Stimulated activated naive CD4-positive, alpha-beta T cell (primary cell): ENCODE measurements at places on chromosomes 3 and 15.

- no peak for DNase-seq
These were observed 58.7 kb downstream of the MORC1 start for GRCh38 chr3:109059264-109059663.

- no peak for DNase-seq
These were observed 46.7 kb downstream of the ANXA2 start for GRCh38 chr15:60351066-60351465.

- DNase-seq: no peak
These were observed 7.5 kb downstream of the TMEM40 start for GRCh38 chr3:12751571-12751970.

- no peak for DNase-seq
These were observed 47.1 kb downstream of the SCAP start for GRCh38 chr3:47428662-47429061.

- no peak for DNase-seq
These were observed 251.0 kb upstream of the RARB start for GRCh38 chr3:25177041-25177440.

DNA sequence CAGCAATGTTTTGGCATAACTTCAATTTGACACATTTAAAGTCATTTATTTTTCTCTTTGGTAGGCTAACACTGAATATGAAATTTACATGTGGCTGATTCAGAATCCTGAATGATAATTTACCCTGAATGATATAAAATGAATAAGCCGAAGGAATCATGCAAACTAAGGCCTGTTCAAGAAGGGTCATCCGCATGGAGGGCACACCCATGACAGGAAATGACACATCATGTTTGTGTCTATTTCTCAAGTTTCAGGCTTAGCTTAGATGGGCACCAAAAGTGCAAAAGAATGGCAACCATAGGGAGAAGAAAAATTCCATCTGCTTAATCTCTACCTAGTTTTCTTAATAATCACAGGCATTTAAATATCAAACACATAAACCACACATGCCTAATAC, 141.5 kb downstream of the DUT start:
- no peak for DNase-seq

DNA sequence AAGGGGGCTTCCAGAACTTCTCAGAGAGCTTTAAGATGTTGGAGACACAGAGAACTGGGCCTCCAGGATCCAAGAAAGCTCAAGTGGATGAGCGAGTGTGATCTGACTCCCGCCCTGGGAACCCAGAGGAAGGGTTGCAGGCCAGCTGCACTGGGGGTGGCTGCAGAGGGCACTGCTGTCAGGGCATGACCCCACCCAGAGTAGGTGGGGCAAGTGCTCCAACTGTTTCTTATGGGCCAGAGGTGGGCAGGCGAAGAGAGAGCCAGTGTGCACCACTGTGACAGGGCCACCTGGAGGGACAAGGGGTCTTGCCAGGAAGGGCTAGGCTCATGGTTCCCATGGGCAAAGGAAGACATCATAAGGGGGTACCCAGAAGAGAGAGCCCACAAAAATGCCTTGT, 48.8 kb downstream of the EXOG start:
- DNase-seq: no peak

DNA sequence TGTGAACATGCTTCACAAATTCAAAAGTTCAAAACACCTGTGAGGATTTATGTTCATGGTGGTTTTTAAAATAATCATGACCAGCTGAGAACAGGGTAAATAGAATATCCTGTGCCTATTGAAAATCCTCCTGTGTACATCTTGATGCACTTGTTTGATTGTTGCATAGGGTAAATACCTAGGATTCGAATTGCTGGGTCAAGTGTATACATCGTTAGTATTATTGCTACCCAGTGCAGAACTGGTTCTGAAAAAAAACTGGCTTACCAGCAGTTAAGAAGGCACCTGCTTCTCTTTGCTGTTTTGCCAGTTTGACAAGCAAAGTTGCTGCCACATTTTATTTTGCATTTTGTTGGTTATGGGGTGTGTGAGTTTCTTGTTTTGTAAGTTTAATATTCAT, 272.6 kb downstream of the CLSTN2 start:
- DNase-seq: no peak

- DNase-seq: no peak
These were observed 547.5 kb downstream of the ZIC1 start for GRCh38 chr3:147956615-147957014.

DNA sequence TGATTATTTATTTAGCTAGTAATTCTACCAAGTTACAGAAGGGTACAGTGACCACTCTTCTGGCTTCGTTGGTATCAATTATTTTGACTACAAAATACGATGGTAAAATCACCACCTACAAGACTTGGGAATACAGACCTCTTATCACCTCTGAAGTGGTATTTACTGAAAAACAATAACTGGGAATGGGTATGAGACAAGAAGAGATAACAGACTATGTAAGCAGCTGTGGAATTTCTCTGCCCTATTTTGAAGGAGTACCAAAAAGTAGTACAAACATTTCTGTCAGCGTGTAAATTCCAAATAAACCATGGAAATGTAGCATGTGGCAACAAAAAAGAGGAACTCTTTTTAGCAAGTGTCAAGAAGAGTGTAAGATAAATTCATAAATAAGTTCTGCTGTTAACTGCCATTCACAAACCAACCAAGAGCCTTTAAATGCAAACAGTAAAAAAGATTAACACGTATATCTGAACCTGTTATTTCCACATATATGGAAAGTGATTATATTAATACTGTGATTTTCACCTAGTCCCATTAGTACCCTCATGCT, 77.0 kb upstream of the SLC12A8 start:
- DNase-seq: no peak

- DNase-seq: no peak
These were observed 49.3 kb downstream of the TMEM212 start for GRCh38 chr3:171892457-171892856.

- DNase-seq: no peak
These were observed 85.8 kb downstream of the HMG20A start for GRCh38 chr15:77506311-77507142.

DNA sequence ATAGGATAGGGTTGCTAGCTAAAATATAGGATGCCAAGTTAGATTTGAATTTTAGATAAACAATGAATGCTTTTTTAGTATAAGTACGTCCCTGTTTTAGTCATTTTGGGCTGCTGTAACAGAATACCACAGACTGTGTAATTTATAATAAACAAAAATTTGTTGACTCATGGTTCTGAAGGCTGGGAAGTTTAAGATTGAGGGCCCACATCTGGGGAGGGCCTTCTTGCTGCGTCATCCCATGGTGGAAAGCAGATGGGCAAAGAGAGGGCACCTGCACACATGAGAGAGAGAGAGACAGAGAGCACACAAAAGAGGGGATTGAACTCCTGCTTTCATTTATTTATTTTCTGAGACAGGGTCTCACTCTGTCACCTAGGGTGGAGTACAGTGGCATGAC, 246.5 kb downstream of the EPHB1 start:
- DNase-seq: no peak

DNA sequence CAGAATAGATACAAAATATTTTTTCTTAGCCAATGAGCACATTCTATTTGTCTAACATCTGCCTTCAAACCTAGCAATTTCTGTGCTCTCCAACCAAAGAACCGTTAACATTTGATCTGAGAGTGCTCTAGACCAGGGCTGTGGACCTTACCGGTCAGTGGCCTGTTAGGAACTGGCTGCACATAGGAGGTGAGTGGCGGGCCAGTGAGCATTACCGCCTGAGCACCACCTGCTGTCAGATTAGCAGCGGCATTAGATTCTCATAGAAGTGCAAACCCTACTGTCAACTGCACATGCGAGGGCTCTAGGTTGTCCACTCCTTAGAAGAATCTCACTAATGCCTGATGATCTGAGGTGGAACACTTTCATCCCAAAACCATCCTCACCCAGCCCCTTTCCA, 131.7 kb downstream of the CADM2 start:
- DNase-seq: no peak

DNA sequence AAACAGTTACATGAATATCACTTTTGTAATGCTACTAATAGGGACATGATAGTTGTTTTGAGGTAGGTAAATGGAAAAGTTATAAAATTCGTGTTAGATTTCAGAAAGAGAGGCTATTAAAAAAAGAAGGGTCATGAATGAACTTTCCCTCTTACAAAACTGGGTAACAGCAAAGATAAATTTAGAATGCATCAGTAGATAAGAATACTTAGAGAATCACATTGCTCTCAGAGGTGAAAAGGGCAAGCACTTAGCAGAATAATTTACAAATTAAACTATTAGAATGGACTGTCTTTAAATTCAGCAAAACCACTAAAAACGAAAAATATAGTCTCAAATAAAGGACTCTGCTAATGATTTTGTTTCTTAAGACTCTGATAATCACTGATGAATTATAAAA, 167.2 kb downstream of the PLD1 start:
- no peak for DNase-seq

DNA sequence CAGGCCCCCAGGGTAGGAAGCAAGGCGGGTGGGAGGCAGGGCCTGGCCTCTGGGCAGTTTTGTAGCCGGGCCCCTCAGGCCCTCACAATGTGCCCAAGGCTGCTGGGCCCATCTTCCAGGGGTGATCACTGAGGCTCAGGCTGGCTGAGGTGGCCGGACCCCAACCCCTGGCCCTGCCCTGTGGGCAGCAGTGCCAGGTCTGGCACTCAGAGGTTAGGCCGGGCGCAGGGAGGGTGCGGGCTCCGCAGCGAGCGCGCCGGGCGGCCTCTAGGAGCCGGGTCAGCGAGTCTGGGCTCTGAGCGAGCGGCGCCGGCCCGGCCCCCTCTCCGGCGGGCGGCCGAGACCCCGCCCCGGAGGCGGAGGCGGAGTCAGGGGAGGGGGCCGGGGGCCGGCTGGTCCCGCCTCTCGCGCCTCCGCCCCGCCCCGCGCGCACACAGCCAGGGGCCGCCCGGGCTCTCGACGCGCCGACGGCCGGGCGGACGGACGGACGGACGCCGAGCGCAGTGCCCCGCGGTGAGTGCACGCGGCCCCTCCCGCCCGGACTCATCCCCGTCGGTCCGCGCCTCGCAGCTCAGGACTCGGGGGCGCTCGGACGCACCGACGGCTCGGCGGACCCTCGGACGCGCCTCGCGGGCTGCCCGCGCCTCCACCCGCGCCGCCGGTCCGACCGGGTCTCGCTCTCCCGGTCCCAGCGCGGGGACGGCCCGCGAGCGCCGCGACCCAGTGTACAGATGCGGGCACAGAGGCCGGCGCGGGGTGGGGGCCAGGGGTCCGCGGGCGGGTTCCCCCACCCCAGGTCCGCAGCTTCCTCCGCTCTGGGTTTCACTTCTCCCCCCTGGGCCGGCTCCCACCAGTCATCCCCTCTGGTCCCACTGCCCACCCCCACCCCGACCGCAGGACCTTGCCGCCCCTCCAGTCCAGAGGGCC, at the start of gene FBLN2:
FBLN2 (plus strand) TSS at position 430 of the 927 bp plus-strand sequence. CDS start 21,231 bp downstream, outside the sequence.
- no peak for DNase-seq

DNA sequence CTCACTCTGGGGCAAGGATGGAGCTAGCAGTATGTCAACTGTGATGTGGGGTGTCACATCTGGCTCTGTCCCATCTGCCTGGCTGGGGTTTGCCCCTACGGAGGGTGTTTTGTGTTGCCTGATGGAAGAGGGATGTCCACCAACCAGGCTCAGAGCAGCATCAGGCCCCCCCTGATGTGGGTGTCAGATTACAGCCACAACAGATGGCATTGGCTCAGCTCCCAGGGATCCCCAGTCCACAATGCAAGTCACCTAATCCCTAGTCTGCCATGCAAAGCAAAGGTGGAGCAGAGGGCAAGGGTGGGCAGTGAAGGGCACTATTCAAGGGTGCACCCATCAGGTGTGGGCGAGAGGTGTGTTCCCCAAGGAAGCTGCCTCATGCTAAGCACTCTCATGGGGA, 48.9 kb upstream of the AMOTL2 start:
- no peak for DNase-seq

DNA sequence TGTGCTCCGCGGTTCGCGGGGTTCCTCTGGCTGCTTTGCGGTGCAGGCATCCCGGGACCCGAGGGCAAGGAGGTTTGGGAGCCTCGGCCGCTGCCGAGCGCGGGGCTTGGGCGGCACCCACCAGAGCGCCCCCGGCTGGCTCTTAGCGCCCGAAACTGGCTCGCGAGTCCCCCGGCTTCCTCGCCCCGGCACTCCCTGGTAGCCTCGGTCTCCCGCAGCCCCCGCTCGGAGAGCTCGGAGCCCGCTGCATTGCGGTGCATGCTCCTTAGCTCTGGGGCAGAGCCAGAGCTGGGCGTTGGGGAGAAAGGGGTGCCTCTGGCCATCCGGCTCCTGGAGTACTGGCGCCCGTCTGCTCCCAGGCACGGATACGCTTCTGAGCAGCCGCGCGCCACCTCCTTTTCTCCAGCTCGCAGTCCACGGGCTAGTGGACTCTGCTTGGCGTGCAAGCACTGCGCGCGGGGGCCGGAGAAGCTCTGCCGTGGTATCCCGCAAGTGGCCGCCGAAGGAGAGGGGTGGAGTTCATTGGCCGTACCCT, 753 bp downstream of the EPHB1 start:
- no peak for DNase-seq

GRCh38 chr3:248864-249520, 52.4 kb downstream of the CHL1 start:
- no peak for DNase-seq

- no peak for DNase-seq
These were observed 103.5 kb downstream of the ITPR1 start for GRCh38 chr3:4596612-4597011.
